ENCODE measurements at places on chromosomes 4 and X. TPM values are rescaled to one million over a fixed set of nuclear protein-coding genes. Genes with fewer than 3 reads are reported as not detected.

DNA sequence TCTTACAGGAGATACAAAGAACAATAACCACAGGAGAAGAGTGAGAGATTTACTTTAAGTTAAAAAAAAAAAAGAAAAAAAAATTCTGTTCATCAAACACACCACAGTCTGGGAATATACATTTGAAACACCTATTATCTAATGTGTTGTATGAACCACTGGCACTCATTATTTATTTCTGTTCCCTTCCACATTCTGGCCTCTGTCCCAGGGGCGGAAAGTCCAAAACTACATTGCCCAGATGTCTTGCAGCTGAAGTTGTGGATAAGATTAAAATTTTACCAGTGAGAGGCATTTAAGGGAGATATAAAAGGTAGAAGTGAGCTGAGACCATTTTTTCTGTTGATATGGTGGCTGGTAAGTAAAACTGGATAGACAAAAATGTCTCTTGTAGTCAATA, 56.2 kb downstream of the SCLT1 start:
- no peak overlapping the region for H3K27ac ChIP-seq
- no peak overlapping the region for H3K4me3 ChIP-seq
- no peak for DNase-seq

GRCh38 chrX:11329021-11329420, 35.8 kb downstream of the AMELX start:
- no peaks in the 10 kb centered on the region for H3K36me3 ChIP-seq
- no peak overlapping the region for H3K27ac ChIP-seq
- no peaks in the 10 kb centered on the region for H3K27me3 ChIP-seq
- no peaks in the 10 kb centered on the region for H3K4me1 ChIP-seq
- no peak overlapping the region for H3K4me3 ChIP-seq
- no peak for DNase-seq

DNA sequence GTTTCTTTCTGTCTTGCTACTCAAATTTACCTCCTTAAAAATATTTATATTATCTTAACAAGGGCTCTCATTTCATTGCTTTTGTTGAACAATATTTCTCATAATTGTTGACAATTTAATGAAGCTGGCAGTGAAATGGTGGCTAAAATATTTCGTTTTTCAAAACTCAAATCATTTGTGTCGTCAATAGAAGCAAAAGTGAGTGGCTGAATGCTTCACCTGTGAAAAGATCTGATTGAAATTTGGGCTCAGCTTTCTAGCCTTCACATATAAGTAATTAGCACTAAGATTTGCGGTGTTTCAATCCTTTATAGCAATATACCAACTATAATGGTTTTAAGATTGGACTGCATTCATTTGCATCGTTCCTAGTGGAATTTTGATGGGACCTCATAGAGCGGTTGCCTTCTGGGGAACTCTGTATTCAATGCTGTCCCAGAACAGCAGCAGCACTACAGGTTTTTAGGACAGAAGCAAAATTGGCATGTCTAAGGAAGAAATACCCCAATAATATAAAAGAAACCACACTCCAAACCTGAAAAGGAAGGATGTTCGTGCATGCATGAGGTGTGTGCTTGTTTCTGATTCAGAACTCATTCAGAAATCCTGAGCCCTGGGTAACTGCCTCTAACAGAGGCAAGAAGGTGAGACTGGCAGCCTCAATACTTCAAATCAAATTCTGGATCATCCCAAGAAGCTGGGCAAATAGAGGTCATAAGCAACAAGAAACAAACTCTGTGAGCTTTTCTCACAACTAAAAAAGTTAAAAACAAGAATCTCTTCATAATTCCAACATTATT, 2.5 kb downstream of the CXCL1 start:
- H3K36me3 ChIP-seq, result no peaks in the 10 kb centered on the region
- no peak overlapping the region for H3K4me3 ChIP-seq
- no peak for DNase-seq
- H3K4me1 ChIP-seq, result peaks cover 22% of the 10 kb centered on the region
- H3K27me3 ChIP-seq, result no peaks in the 10 kb centered on the region
- no peak overlapping the region for H3K27ac ChIP-seq

Gene VCX2
- total RNA-seq, result not detected

- H3K4me3 ChIP-seq, result peak overlapping the region; percentile 75
- H3K4me1 ChIP-seq, result peaks cover 5% of the 10 kb centered on the region
- no peaks in the 10 kb centered on the region for H3K36me3 ChIP-seq
- H3K27ac ChIP-seq, result peak overlapping the region; percentile 89
- no peaks in the 10 kb centered on the region for H3K27me3 ChIP-seq
- DNase-seq, result no peak
Observed at GRCh38 chrX:68830419-68831404, 1.9 kb downstream of the EFNB1 start.

Gene FRMD7
- not detected for total RNA-seq

Gene BEND4
- 1.3 TPM for total RNA-seq

DNA sequence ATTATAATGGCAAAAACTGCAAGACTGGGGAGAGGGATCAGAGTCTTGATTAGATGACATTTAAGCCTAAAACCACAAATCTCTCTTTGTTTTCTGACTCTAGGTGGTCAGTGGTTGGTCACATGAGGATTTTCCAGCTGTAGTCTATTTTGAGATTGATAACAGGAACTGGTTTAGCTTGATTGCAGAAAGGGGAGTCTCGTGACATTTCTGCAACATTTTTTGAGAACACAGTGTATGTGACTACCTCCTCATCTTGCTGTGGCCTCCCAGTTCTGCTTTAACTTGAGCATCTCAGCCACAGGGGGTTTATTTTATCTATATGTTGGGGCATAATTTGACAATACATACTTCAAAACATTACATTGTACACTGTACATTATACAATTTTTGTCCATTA, 726.4 kb upstream of the MAGEB2 start:
- no peaks in the 10 kb centered on the region for H3K4me1 ChIP-seq
- DNase-seq, result no peak
- no peak overlapping the region for H3K27ac ChIP-seq
- no peaks in the 10 kb centered on the region for H3K36me3 ChIP-seq
- no peaks in the 10 kb centered on the region for H3K27me3 ChIP-seq

DNA sequence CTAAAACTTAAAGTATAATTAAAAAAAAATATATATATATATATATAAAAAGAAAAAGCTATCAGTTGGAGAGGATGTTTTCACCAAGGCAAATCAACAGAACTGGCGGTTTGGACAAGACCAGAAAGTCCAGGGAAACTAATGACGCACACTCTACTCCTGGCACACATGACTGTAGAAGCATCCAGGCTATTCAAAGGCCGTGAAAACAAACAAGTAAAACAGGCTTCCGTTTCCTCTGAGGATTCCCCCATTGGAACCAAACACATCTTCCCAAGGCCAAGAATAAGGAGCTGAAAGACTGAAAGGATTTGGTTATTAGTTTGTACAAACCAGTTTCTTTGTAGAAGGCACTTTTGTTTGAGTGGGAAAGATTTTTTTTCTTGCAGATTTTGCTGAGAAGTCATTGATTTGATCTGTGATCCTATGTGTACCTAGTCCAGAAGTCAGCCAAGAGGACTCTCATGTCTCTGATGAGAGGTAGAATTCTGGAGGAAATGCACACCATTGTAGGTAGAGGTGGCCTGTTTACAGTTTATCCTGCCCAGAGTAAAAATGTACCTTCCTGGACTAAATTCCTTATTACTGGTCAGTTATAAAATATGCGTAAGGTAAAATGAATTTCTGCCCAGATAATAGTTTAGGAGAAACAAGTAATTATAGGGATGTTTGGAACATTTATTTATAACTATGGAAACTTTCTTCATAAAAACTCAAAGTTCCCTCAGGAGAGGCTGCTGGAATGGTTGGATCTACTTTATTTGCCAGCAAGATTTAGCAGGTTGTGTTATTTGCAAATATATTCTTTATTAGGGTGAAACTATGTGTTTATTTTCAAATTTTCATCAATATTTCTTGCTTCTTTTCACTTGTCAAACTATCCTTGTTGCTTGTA, 66.5 kb downstream of the DMP1 start:
- DNase-seq, result no peak
- no peaks in the 10 kb centered on the region for H3K27me3 ChIP-seq
- H3K4me3 ChIP-seq, result no peak overlapping the region
- H3K27ac ChIP-seq, result no peak overlapping the region

Gene SMIM10L2A
- total RNA-seq, result 1.7 TPM

DNA sequence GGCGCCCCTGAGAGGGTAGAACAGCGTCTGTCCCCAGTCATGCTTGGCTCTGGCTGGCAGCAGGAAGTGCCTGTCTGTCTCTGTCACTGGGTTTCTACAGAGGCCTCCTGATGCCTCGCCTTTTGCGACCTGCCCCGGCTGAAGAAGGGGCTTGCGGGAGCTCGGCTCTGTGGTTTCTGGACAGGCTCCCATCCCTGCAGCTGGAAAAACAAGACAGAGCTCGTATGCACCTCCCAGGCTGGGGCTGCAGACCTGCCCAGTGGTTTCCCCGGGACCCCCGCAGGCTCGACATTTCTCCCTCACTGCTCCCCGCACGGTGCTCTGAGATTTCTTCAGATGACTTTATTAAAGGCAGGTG, 57.0 kb upstream of the SORCS2 start:
- H3K27ac ChIP-seq, result peak overlapping the region; percentile 24
- peaks cover 5% of the 10 kb centered on the region for H3K27me3 ChIP-seq
- H3K4me3 ChIP-seq, result no peak overlapping the region
- no peaks in the 10 kb centered on the region for H3K36me3 ChIP-seq
- H3K4me1 ChIP-seq, result peaks cover 15% of the 10 kb centered on the region
- DNase-seq, result no peak

GRCh38 chr4:126630230-126630629, 1002.5 kb upstream of the INTU start:
- no peak overlapping the region for H3K27ac ChIP-seq
- H3K27me3 ChIP-seq, result no peaks in the 10 kb centered on the region
- H3K36me3 ChIP-seq, result no peaks in the 10 kb centered on the region
- no peak for DNase-seq
- no peak overlapping the region for H3K4me3 ChIP-seq

- no peaks in the 10 kb centered on the region for H3K27me3 ChIP-seq
- peak; percentile 80 for DNase-seq
- H3K4me3 ChIP-seq, result peak overlapping the region; percentile 14
- H3K36me3 ChIP-seq, result no peaks in the 10 kb centered on the region
- peaks cover 90% of the 10 kb centered on the region for H3K4me1 ChIP-seq
Observed at GRCh38 chrX:65697915-65698796, 30.7 kb downstream of the MSN start.

Gene ASB9
- total RNA-seq, result 6.0 TPM

- H3K27me3 ChIP-seq, result no peaks in the 10 kb centered on the region
- no peak overlapping the region for H3K4me3 ChIP-seq
- H3K4me1 ChIP-seq, result no peaks in the 10 kb centered on the region
- no peaks in the 10 kb centered on the region for H3K36me3 ChIP-seq
Observed at GRCh38 chrX:41667631-41668030, 21.1 kb upstream of the GPR34 start.

Gene FGFBP2
- total RNA-seq, result 5.1 TPM

- no peak overlapping the region for H3K27ac ChIP-seq
- H3K27me3 ChIP-seq, result no peaks in the 10 kb centered on the region
- DNase-seq, result no peak
- H3K36me3 ChIP-seq, result peaks cover 95% of the 10 kb centered on the region
- no peak overlapping the region for H3K4me3 ChIP-seq
Observed at GRCh38 chr4:48557478-48557877, 67.4 kb downstream of the ZAR1 start.

GRCh38 chr4:82898322-82899243, 2.0 kb upstream of the THAP9 start:
- peak overlapping the region; percentile 80 for H3K4me3 ChIP-seq
- peaks cover 40% of the 10 kb centered on the region for H3K4me1 ChIP-seq
- no peak for DNase-seq
- peaks cover 40% of the 10 kb centered on the region for H3K36me3 ChIP-seq

- no peak overlapping the region for H3K4me3 ChIP-seq
- H3K4me1 ChIP-seq, result no peaks in the 10 kb centered on the region
- H3K27me3 ChIP-seq, result no peaks in the 10 kb centered on the region
- no peaks in the 10 kb centered on the region for H3K36me3 ChIP-seq
Observed at GRCh38 chr4:8329560-8329858, 60.0 kb downstream of the HTRA3 start.

GRCh38 chr4:829761-830600, 4.1 kb upstream of the CPLX1 start:
- H3K27me3 ChIP-seq, result peaks cover 53% of the 10 kb centered on the region
- H3K4me1 ChIP-seq, result peaks cover 6% of the 10 kb centered on the region
- H3K36me3 ChIP-seq, result no peaks in the 10 kb centered on the region

Gene PDCL2
- total RNA-seq, result not detected

Gene HTN1
- not detected for total RNA-seq

All from lower lobe of right lung (tissue), 2 donors.